ENCODE measurements at places on chromosomes 6 and 20. TPM values are rescaled to one million over a fixed set of nuclear protein-coding genes. Genes with fewer than 3 reads are reported as not detected.

The TM9SF4 gene
- total RNA-seq = 42.9 TPM

The OLIG3 gene
- total RNA-seq = not detected

The TRIM40 gene
- not detected for total RNA-seq

The KIF25 gene
- total RNA-seq = not detected

The MAP3K4 gene
- total RNA-seq = 7.8 TPM

The CTCFL gene
- total RNA-seq = not detected

The GABRR2 gene
- total RNA-seq = not detected

The PAK5 gene
- total RNA-seq = not detected

The SDCBP2 gene
- total RNA-seq = 4.1 TPM

The NHLRC1 gene
- 1.9 TPM for total RNA-seq

The SCRT2 gene
- total RNA-seq = not detected

The FRMD1 gene
- total RNA-seq = not detected

The OTOR gene
- total RNA-seq = not detected

The PTCHD4 gene
- 0.36 TPM for total RNA-seq

The MATN4 gene
- not detected for total RNA-seq

The WFDC5 gene
- not detected for total RNA-seq

Measured in cardiac atrium fibroblast (primary cell).